ENCODE measurements at places on chromosomes 1 and 21. TPM values are rescaled to one million over a fixed set of nuclear protein-coding genes. Genes with fewer than 3 reads are reported as not detected.

GRCh38 chr1:46557403-46557802 is 6.0 kb upstream of the KNCN start:
- DNase-seq: no peak

Gene SNX7
- 140 TPM for total RNA-seq

GRCh38 chr1:214569357-214570004 is 18.1 kb upstream of the PTPN14 start:
- DNase-seq: no peak

DNA sequence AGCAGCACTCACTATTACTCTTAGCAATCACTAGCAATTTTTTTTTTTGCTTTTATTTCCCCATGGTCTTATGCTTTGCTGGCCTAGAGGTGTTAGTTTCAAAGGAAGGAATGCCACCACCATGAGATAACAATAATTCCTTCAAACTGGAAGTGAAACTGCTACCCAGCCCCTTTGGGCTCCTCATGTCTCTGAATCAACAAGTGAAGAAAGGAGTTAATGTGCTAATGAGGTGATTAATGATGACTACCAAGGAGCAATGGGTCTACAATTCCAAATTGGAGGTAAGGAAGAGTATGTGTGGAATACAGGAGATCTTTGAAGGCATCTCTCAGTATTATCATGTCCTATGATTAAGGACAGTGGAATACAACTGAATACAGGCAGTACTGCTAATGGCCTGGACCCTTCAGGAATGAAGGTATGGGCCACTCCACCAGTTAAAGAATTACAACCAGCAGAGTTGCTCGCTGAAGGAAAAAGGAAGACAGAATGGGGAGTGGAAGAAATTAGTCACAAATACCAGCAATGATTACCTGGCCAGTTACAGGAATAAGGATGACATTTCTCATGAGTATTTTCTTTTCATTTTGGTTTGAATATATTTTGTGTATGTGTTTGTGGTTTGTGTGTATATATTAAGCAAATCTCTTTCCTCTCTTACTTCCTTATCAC is 652.9 kb downstream of the ADGRL2 start:
- DNase-seq: no peak

GRCh38 chr1:111920221-111921024 is 69.0 kb downstream of the KCND3 start:
- DNase-seq: no peak

DNA sequence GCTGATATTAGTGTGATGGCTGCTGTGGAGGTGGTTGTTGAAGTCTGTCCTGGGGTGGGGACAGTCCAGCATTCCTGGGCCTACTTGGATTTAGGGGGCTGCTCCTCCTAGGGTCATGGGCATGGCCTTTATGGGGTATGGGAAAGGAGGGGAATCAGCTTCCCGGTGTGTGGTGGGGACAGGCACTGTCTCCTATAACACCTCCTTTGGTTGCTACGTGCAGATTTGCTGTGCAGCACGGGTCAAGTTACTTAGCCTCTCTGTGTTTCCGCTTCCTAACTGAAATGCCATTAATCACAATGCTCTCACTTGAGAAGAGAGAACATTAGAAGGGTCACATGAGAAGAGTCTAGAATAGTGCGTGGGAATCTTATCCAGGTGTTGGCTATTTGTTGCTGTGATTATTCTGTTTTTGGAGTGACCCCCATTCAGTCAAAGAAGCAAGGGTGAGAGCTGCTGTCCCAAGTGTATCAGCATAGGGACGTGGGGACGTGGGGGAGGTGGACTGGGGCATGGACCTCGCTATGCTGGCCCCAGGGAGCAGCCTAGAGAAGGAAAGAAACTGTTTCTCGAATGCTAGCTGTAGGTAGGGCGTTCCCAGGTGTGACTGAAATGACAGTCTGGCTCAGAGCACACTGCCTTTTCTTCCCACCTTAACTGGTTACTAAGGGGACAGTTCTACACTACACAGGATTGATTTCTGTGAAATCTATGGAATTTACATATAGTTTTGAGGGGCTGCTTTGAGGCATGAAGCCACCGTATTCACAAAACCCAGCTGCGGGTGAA is 19.9 kb downstream of the SOX13 start:
- DNase-seq: no peak

GRCh38 chr1:95547005-95547404 is 313.0 kb downstream of the RWDD3 start:
- no peak for DNase-seq

- no peak for DNase-seq
Measured at GRCh38 chr1:18711536-18712251, 81.0 kb downstream of the PAX7 start.

DNA sequence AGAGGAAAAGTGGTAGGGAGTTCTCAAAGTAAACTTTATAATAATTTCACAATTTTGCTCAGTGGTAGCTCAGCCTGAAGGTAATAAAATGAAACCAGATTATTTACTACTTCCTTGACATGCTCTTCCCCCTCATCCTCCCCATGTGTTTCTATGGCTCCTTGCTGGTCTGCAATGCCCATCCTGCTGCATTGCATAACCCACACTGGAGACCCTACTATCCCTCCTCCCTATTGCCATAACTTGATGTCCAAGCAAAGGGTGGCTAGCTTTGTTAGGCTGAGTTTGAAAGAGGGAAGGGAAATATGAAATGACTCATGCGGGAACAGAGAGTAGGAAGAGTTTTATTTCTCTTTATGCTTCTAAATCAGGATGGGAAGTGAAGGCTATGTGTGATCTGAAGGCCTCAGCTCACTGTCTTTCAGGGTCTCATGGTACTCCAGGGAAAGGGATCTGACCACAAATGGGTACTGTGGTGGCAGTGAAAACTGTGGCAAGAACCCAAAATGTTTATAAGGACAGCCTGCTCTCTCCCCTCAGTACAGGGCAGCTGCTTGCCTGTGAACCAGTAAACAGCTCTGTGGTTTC is 36.4 kb upstream of the HSD17B7 start:
- no peak for DNase-seq

DNA sequence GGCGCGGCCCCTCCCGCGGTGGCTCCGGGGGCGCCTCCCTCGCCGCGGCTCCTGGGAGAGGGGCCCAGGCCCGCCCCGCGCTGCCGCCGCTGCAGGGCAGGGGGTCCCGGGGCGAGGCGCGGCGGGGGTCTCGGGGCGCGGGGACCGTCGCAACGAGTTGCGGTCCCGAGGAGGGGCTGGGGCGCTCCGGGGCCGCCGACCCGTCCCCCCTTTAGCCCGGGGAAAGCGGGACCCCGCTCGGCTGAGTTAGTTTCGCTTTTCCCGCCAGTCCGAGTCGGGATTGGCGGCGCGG is 493 bp downstream of the SPSB1 start:
- DNase-seq: no peak

DNA sequence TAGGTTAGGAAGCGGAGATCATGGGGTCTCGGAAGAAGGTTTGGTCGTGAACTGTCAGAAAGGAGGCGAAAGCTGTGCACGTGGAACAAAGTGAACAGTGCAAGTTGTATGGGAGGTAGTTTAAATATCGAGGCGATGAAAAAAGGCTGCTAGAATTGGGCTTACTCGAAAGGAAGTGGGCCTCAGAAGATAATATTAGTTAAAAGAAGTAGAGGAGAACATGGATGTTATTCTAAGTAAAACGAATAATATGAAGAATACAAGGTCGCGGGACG is 571 bp downstream of the WDR3 start:
- no peak for DNase-seq

Gene NGF
- 0.82 TPM for total RNA-seq

GRCh38 chr1:59018860-59019259 is 235.0 kb upstream of the JUN start:
- DNase-seq: no peak

DNA sequence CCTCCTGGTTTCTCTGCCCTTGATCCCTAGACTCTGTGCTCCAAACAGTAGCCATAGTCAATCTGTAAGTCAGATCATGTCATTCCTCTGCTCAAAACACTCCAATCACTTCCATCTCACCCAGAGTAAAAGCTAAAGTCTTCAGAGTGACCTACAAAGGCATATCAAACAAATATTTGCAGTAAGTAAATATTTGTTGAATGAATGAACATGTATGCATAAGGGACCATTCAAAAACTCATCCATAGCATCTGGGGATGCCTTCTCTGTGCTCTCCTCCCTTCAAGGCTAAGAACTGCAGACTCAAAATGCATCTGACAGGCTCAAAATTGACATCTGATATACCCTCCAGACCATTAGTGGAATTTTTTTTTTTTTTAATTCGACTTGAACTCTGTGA is 18.1 kb upstream of the AK5 start:
- no peak for DNase-seq

Gene HIVEP3
- 12.6 TPM for total RNA-seq

- no peak for DNase-seq
Measured at GRCh38 chr1:17194133-17194475, 10.8 kb upstream of the PADI1 start.

DNA sequence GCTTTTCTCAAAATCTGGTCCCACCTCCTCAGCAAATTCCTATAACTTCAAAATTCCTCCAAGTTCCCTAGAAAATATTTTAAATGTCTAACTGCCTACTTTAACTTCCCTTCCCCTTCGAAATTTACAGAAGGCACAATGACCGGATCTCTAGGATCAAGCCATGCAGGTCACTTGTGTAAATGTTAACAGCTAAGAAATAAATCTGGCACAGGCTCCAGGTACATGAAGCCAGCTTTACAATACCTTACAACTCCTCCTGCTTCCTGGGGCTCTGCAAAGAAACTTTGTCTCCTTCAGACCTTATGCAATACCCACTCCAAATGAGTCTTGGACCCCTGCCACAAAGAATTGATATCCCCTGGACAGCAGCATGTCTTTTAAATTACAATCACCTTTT is 1164.2 kb downstream of the BRINP3 start:
- DNase-seq: no peak

- no peak for DNase-seq
Measured at GRCh38 chr1:228842094-228842775, 107.0 kb downstream of the RHOU start.

GRCh38 chr21:20522611-20523010 is 475.6 kb upstream of the NCAM2 start:
- no peak for DNase-seq

DNA sequence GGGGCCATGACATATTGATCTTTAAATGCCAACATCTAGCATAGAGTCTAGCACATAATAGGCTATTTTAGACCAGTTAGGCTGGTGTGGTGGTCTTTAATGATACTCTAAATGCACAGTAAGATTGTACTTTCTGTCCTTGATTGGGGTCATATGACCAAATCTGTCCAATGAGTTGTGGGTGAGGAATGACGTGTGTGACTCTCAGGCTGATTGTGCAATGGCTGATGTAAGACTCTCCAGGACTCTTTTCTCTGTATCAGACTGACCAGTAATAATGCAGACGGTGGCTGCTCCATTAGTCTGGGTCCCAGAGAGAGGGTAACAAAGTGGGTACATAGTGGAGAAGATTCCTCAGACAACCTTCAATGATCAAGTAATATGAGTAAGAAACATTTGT is 541.6 kb upstream of the CAMK1G start:
- no peak for DNase-seq

Gene CELF3
- total RNA-seq: 33.0 TPM
